Right renal cortex interstitium (tissue), 3 donors: ENCODE measurements at places on chromosomes 11 and 22.
A peak's percentile ranks its signal among the peaks of the same experiment; 100 is the strongest.

DNA sequence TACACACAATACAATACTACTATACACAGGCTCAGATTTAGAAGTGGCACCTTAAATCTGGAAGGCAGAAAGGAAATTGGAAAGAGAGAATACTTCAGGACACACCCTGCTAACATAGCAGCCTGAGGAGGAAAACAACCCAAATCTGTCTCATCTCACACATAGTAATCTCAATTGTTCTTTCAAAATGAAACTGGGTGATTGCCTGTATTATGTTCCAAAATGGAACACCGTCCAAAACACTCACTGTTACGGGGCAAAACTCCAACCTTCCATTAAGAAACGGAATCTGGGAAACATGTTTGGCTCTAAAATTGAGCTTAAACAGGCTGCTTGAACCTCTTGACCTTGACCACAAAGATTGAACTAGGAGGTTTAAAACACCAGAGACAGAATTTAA is 572.6 kb downstream of the OPCML start:
- DNase-seq: no peak

GRCh38 chr22:42626951-42627625 is 12.4 kb upstream of the POLDIP3 start:
- DNase-seq: no peak

DNA sequence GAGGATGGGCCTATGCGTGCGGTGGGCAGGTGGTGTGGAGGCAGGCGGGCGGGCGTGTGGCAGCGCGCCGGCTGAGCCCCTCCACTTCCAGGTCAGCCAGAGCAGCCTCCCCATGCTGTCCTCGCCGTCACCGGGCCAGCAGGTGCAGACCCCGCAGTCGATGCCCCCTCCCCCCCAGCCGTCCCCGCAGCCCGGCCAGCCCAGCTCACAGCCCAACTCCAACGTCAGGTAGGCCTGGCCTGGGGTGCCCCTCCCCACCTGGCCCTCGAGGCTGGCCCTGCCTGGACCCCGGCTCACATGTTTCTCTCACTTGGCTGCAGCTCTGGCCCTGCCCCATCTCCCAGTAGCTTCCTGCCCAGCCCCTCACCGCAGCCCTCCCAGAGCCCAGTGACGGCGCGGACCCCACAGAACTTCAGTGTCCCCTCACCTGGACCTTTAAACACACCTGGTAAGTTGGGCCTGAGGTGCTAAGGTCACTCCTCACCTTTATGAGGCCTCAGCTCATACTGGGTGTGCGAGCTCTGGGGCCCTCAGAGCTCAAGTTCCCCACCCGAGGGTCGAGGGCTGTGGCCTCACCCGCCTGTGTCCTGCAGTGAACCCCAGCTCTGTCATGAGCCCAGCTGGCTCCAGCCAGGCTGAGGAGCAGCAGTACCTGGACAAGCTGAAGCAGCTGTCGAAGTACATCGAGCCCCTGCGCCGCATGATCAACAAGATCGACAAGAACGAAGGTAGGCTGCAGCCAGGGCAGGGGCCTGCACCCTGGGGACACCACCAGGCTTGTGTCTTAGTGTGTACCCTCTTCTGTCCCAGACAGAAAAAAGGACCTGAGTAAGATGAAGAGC is 75.3 kb downstream of the MED15 start:
- no peak for DNase-seq

GRCh38 chr22:46607483-46608114 is 12.6 kb upstream of the GRAMD4 start:
- DNase-seq: no peak

- no peak for DNase-seq
These were observed 6.8 kb upstream of the POLR3H start for GRCh38 chr22:41550952-41551491.

- DNase-seq: no peak
These were observed 731.2 kb downstream of the BRD1 start for GRCh38 chr22:49096476-49096875.

DNA sequence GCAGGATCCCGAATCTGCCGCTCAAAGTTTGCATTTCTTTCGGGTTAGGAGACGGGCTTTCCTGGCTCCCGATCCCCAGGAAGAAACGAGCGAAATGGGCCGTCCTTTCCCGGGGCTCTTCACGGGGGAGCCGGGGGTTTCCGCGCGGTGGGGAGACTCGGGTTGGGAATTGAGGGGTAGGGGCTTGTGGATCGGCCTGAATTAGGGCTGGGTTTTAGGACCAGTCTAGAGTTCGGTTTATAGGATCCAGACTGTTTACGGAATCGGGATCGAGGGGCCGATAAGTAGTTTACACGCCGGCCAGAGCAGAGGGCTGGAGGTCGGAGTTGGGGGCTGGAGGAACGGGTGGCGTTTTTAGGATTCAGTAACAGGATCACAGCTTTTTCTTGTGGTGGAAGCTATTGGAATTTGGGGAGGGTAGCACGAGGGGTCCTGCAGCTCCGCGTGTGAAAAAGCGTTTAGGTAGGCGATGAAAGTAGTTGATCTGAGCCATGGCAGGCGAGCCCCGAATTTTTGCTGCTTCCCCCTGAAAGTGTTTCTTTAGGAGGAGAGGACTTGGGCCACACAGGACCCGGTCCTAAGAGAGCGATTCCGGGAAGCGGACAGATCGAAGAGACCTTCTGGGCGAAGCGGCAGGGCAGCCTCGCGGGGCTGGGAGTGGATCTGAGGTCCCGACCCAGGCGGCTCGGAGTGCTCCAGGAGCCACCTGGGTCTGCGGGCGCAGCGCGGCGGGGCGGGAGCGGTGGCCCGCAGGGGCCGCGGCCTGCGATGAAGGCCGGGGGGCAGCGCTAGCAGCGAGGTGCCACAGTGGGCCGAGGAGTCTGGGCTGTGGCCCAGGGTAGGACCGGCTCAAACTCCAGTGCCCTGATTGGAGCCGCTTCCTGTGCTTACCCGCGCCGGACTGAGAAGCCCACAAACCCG is 1.6 kb downstream of the PKNOX2 start:
- no peak for DNase-seq

- no peak for DNase-seq
These were observed 13.6 kb upstream of the OR51S1 start for GRCh38 chr11:4862447-4863236.

DNA sequence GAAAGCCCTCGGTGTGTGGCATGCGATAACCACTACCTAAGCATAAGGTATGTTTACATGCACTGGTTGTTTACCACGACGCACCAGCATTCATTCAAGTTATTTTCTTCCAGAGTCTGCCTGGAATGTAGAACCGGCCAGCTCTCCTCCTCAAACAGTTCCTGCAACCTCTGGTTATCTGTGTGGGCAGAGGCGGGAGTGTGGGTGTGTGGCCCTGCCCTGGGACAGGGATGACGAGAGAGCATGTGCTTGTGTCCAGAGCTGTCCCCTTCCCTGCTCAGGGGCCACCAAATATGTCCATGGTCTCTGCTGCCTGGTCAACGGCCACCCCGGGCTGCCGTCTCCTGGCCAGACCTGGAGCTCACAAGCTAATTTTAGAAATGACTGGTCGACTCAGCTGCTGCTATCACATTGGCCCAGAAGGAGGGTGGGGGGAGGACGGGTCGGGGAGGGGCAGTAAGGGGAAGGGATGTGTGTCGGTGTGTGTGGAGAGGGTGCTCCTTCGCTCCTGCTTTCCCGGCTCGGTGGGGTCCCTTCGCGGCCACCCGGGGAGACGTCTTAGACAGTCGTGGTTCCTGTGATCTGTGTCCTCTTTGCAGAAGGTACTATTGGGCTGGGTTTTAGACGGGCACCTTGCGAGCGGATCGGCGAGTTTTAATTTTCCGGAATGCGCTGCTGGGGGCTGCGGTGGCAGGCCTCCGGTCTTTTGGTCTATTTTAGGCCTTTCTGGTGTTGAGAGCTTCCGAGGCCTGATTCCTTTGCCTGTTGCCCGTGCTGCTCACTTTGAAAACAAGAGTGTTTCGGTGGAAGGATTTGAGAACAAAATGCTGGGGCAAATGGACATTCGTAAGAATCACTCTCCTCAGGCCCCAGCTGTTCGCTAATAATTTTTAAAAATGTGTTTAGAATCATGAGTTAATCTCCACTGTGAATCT is at the start of gene MYO18B:
Gene MYO18B (plus strand): TSS at position 497 of the 935 bp plus-strand sequence. CDS start 18,905 bp downstream, outside the sequence.
- DNase-seq: no peak

DNA sequence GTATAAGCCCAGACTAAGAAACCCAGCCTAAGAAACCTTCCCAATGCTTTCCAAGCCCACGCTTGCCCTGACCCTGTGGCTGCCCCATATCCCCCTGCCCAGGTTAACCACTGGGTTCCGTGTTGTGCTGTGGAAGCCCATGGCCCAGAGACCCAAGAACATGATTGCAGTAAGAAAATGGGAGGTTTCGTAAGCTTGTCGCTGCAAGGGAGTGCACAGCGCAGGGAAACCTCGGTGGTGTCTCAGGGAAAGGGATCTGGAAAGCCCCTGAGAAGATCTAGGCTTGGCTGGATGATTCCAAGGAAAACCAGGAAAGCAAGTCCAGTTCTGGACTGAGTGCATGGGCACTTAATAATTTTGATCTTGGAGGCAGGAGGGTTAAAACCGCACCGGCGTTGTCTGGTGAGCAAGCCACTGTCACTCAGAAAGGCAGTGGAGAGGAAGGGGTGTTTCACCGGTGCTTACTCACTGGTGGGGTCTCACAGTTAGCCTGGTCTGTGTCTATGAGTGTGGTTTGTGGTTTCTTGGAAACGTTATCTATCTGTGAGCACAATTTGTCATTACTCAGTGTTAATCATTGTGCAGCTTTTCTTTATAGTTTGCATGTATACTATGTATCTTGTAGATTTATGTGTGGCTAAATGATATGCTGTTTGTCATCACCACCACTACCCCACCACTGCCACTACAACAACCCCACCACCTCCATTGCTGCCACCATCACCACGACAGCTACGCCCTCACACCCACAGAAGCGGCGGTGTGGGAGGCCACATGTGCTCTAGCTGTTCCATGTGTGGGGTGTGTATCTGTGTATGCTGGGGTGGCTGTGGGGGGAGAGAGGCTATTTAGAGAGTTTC is 53.3 kb upstream of the PRDM11 start:
- DNase-seq: no peak

- no peak for DNase-seq
These were observed 421.8 kb downstream of the NTM start for GRCh38 chr11:131792243-131792642.

- no peak for DNase-seq
These were observed 84.0 kb downstream of the PACS1 start for GRCh38 chr11:66154109-66154508.

- DNase-seq: no peak
These were observed 19.9 kb upstream of the TMPRSS13 start for GRCh38 chr11:117949062-117949461.

- no peak for DNase-seq
These were observed 972 bp upstream of the TSSC4 start for GRCh38 chr11:2399488-2400068.

- DNase-seq: no peak
These were observed 61.1 kb downstream of the DEPDC5 start for GRCh38 chr22:31814942-31815341.

- no peak for DNase-seq
These were observed 58.3 kb upstream of the SORL1 start for GRCh38 chr11:121393855-121394254.

DNA sequence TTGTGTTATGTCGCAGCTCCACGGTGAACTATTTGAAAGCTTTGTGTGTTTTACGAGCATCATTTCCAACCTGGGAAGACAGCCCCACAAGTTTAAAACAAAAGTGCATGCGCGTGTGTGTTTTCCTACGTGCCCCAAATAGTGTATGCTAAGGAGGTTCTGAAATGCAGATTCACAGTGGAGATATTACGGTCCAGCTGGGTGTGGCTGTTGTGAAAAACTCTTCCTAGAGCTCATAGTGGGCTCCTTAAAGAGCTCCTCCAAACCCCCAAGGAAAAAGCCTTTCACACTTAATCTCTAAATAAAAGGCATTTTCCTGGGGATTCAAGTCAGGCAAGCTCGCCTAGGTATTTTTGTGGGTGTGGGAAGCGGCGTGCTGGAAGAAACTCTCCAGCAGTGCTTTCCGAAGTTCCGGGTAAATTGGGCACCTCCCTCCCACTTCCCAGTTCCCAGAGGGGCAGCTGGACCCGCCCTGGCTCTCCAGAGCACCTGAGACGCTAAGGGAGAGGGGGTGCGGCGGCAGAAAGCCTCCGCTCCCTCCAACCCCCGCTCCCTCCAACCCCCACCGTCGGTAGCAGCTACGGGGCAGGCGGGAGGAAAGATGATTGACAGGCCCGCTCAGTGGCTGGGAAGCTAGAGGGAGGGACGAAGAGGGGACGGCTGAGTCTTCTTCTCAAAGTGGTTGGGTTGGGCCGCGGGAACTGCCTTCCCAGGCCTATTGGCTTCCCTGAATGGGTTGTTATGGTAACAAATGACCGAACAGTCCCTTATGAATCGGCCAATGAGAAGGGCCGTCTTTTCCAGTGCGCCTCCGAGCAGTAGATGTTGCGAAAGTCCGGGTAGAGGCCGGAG is 561 bp upstream of the PCF11 start:
- DNase-seq: peak; percentile 99

GRCh38 chr11:125228993-125229392 is 64.4 kb downstream of the PKNOX2 start:
- DNase-seq: no peak

- DNase-seq: no peak
These were observed 13.6 kb upstream of the LGR4 start for GRCh38 chr11:27485930-27486773.

- DNase-seq: no peak
These were observed 74.3 kb downstream of the DHCR7 start for GRCh38 chr11:71373791-71374454.

DNA sequence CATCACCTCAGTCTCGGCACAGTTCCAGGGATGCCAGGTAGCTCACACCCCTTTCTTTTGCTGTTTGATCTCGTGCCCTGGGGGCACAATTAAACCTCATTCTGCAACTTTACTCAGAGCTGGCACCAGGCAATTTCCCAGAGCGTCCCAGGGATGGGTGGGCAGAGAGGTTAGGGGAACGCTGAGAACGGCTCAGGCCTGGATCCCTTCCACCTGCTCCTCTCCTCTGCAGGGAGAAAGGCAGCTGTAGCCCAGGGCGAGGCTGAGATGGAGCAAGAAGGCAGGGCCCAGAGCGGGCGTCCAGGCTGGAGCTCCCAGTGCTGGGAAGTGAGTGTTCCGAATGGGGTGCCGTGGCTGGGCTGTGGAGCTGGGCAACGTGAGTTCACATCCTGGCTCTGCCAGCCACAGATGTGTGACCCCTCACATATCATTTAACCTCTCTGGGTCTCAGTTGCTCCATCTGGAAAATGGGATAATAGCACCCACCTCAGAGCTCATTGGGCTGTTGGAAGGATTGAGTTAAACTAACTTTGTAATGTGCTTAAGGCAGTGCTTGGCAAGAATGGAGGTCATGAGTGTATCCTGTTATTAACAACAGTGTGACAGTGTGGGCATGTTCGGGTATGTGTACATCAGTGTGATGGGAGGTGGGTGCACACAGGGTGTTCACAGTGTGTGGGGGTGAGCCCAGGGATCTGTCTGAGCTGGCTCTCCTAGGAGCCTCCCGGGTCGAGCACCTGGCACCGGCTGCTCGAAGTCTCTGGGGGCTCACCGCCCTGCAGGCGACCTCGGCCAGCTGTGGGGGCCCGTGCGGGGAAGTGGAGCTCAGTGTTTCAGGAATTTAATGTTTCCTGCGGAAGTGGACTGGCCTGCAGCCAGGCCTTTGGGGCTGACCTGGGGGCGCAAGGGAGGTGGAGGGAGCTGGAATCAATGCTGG is 15.5 kb downstream of the OTUB1 start:
- DNase-seq: no peak
